Adrenal gland (tissue), 19 donors: ENCODE measurements at places on chromosomes 6 and 20. TPM values are rescaled to one million over a fixed set of nuclear protein-coding genes. Genes with fewer than 3 reads are reported as not detected.

- no peaks in the 10 kb centered on the region for H3K36me3 ChIP-seq
- DNase-seq = no peak
- no peaks in the 10 kb centered on the region for H3K4me1 ChIP-seq
- H3K4me3 ChIP-seq = no peak overlapping the region
- no peaks in the 10 kb centered on the region for H3K27me3 ChIP-seq
These were observed 35.6 kb downstream of the SUN5 start for GRCh38 chr20:32968478-32969241.

SLC17A2 gene
- total RNA-seq = not detected

ESR1 gene
- 9.4 TPM for total RNA-seq

FOXQ1 gene
- total RNA-seq = not detected

DNA sequence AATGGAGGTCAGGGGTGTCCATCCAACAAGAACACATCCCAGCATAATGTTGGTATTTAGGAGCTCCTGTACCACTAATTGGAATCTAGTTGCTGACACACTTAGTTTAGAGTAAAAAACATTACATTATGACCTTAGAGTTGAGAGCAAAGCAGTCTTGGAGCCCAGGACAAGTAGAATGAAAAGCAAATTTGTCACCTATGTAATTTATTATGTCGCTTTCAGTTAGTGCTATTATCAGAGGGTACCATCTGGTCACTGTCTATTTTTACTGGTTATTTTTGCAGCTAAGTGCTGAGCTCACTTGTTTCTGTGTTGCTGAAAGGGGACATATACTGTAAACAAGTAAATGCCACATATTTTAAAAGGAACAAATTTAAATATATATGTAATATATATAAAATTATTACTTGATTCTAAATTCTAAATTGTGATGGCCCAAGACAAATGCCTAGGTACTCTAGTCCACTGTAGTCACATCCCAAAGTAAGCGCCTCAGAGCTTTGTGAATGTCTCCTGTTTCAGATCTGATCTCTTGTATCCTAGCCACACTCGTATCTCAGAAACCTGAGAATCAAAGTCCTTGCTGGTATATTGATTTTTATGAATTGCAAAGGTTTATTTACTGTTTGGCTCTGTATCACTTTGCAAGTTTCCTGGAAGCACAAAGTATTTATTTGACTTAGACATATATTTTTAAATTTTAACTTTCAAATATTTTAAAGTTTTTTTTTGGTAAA is 148.6 kb upstream of the MAN1A1 start:
- no peaks in the 10 kb centered on the region for H3K36me3 ChIP-seq
- H3K27me3 ChIP-seq = no peaks in the 10 kb centered on the region
- H3K4me3 ChIP-seq = no peak overlapping the region
- no peak for DNase-seq
- H3K4me1 ChIP-seq = no peaks in the 10 kb centered on the region
- no peak overlapping the region for H3K27ac ChIP-seq

DNA sequence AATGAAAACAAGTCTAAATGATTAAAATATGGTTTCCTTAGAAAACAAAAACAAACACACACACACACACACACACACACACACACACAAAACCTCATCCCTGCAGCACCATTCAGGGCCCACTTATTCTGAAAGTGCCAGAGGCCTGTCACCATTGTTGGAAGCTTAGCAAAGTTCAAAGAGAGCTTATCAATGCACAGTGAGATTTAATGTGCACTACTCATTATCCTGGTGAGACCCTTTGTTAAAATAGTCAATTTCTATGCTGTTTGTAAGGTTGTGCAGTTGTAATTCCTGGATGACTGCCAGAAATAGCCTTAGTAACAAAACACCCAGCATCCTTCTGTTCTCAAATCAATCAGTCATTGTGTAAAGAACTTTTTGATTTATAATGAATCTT is 482.9 kb downstream of the GRIK2 start:
- no peaks in the 10 kb centered on the region for H3K4me1 ChIP-seq
- H3K27ac ChIP-seq = no peak overlapping the region
- no peak overlapping the region for H3K4me3 ChIP-seq
- DNase-seq = no peak
- no peaks in the 10 kb centered on the region for H3K27me3 ChIP-seq
- H3K36me3 ChIP-seq = no peaks in the 10 kb centered on the region

GRCh38 chr6:22899426-22899825 is 330.1 kb downstream of the HDGFL1 start:
- no peaks in the 10 kb centered on the region for H3K36me3 ChIP-seq
- no peaks in the 10 kb centered on the region for H3K27me3 ChIP-seq
- H3K27ac ChIP-seq = no peak overlapping the region
- H3K4me3 ChIP-seq = no peak overlapping the region
- no peak for DNase-seq
- H3K4me1 ChIP-seq = no peaks in the 10 kb centered on the region

DNA sequence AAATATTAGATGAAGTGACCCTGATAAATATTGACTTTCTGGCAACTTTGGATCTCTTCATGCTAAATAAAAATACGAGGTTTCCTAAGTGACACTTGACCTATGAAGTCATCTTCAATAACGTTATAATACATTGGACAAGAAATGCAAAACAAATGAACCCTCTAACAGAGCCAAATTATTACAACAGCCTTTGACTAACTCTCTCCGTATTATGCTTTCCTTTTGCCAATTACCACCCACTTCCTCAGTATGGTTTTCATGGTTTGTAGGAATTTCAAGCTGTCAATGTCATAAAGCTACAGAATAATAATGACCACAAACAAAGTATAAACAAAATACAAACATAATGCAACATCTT is 210.5 kb downstream of the MOXD1 start:
- no peak overlapping the region for H3K27ac ChIP-seq
- H3K4me3 ChIP-seq = no peak overlapping the region
- H3K36me3 ChIP-seq = no peaks in the 10 kb centered on the region

VNN1 gene
- total RNA-seq = 2.7 TPM

GRCh38 chr20:33707668-33708067 is 12.4 kb downstream of the PXMP4 start:
- no peak overlapping the region for H3K27ac ChIP-seq
- no peaks in the 10 kb centered on the region for H3K27me3 ChIP-seq
- H3K4me3 ChIP-seq = no peak overlapping the region
- no peaks in the 10 kb centered on the region for H3K36me3 ChIP-seq

- no peak overlapping the region for H3K27ac ChIP-seq
- H3K36me3 ChIP-seq = no peaks in the 10 kb centered on the region
- no peak for DNase-seq
- no peaks in the 10 kb centered on the region for H3K27me3 ChIP-seq
These were observed 858 bp downstream of the FAM83D start for GRCh38 chr20:38926934-38927616.

- no peak overlapping the region for H3K4me3 ChIP-seq
- no peak for DNase-seq
- peaks cover 6% of the 10 kb centered on the region for H3K4me1 ChIP-seq
- no peak overlapping the region for H3K27ac ChIP-seq
These were observed 118.6 kb downstream of the OGFRL1 start for GRCh38 chr6:71406865-71407860.

BTNL2 gene
- total RNA-seq = not detected

TNFRSF21 gene
- 13.7 TPM for total RNA-seq

ITPA gene
- 68.5 TPM for total RNA-seq

ANGPT4 gene
- 0.87 TPM for total RNA-seq

DNA sequence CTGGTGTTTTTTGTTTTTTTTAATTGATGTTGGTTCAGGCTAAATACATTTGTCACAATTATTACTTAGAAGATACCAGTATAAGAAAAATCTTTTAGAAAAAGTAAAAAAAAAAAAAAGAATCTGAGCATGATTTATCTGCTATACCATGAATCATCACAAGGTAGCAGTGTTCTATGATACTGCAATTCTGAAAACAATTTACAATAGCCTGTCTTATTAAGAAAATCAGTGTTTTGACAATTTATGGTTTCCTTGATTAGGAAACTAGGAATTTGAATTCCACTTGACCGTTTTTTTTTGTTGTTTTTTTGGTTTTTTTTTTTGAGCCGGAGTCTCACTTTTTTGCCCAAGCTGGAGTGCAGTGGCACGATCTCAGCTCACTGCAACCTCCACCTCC is 9.3 kb upstream of the MAK start:
- DNase-seq = no peak
- no peaks in the 10 kb centered on the region for H3K4me1 ChIP-seq
- H3K27me3 ChIP-seq = no peaks in the 10 kb centered on the region
- H3K27ac ChIP-seq = no peak overlapping the region

NKX2-4 gene
- not detected for total RNA-seq

- H3K4me1 ChIP-seq = peaks cover 10% of the 10 kb centered on the region
- no peak overlapping the region for H3K27ac ChIP-seq
- H3K4me3 ChIP-seq = no peak overlapping the region
- no peaks in the 10 kb centered on the region for H3K36me3 ChIP-seq
These were observed 70.9 kb downstream of the ATP9A start for GRCh38 chr20:51697096-51697826.

CITED2 gene
- 382 TPM for total RNA-seq

DNA sequence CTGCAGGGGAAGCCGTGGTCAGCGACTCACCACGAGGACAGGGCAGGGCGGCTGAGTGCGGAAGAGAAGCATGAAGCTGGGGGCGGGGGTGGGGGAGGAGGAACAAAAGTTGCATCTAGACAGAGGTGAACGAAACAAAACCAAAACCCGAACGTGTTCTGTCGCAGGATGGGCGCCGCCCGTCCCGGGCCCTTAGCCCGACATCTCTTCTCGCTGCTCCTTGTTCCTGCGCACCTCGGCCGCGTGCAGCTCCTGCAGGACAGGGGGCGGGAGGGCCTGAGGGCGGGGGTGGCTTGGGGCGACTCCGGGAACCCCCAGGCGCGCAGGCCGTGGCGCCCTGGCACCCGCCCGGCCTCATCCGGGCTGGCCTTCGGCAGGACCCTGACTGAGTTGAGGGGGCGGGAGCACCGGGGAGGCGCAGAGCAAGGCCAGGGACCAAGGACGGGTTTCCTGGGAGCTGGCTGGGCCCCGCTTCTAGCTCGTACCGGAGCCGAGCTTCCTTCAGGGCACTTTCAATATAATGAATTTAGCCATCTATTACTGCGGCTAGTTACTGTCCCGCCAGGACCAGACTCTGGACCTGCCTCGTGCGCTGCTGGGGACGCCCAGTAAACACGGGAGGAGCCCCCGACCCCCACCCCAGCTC is 12.0 kb downstream of the STMN3 start:
- peak overlapping the region; percentile 76 for H3K27ac ChIP-seq
- peak overlapping the region; percentile 67 for H3K4me3 ChIP-seq
- DNase-seq = peak; percentile 79

GRCh38 chr6:20038410-20039204 is 173.7 kb downstream of the MBOAT1 start:
- no peaks in the 10 kb centered on the region for H3K36me3 ChIP-seq
- DNase-seq = no peak
- H3K4me3 ChIP-seq = no peak overlapping the region
- H3K4me1 ChIP-seq = no peaks in the 10 kb centered on the region
- no peak overlapping the region for H3K27ac ChIP-seq
- no peaks in the 10 kb centered on the region for H3K27me3 ChIP-seq

RAET1G gene
- total RNA-seq = 9.1 TPM

GRCh38 chr6:132695773-132696172 is 18.1 kb downstream of the VNN1 start:
- no peaks in the 10 kb centered on the region for H3K27me3 ChIP-seq
- no peak overlapping the region for H3K27ac ChIP-seq
- H3K4me1 ChIP-seq = no peaks in the 10 kb centered on the region
- H3K4me3 ChIP-seq = no peak overlapping the region

DNA sequence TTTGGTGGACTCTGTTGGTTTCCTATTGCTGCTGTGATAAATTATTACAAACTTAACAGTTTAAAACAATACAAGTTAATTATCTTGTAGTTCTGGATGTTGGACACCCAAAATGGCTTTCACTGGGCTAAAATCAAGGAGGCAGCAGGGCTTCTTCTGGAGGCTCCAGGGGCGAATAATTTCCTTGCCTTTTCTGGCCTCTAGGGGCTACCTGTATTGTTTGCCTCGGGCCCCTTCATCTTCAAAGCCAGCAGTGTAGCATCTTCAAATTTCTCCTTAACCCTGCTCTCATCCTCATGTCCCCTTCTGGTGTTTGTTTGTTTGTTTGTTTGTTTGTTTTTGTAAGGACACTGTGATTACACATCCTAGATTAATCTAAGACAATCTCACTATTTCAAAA is 60.5 kb upstream of the ANKEF1 start:
- no peaks in the 10 kb centered on the region for H3K4me1 ChIP-seq
- no peak overlapping the region for H3K4me3 ChIP-seq
- no peak overlapping the region for H3K27ac ChIP-seq

- H3K4me3 ChIP-seq = no peak overlapping the region
- H3K4me1 ChIP-seq = peaks cover 70% of the 10 kb centered on the region
- DNase-seq = no peak
- H3K27ac ChIP-seq = peak overlapping the region; percentile 99
- H3K36me3 ChIP-seq = no peaks in the 10 kb centered on the region
- no peaks in the 10 kb centered on the region for H3K27me3 ChIP-seq
These were observed 1.1 kb downstream of the NT5DC1 start for GRCh38 chr6:116101790-116102189.

DNA sequence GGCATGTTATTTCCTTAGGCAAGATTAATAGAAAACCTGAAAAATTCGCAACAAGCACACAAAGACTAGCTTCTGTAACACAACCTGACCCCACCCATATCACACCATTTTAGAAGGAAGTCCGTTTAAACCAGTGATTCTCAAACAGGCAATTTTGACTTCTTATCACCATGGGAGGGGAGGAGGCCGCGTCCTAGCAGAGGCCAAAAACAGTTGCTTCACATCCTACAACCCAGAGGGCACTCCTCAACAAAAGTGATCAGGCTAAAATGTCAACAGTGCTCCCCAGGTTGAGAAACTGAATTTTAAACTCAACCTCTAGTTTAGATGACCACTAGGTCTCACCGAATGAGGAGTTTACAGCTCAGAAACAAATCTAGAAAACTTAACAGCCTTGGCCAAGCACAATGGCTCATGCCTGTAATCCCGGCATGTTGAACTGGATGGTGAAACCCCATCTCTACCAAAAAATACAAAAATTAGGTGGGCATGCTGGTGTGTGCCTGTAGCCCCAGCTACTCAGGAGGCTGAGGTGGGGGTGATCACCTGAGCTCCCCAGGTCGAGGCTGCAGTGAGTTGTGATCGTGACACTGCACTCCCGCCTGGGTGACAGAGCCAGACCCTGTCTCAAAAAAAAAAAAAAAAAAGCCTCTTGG is 3.4 kb downstream of the SNX5 start:
- no peak for DNase-seq
- H3K27me3 ChIP-seq = no peaks in the 10 kb centered on the region
- H3K27ac ChIP-seq = no peak overlapping the region
- no peak overlapping the region for H3K4me3 ChIP-seq
- H3K4me1 ChIP-seq = peaks cover 69% of the 10 kb centered on the region

DNA sequence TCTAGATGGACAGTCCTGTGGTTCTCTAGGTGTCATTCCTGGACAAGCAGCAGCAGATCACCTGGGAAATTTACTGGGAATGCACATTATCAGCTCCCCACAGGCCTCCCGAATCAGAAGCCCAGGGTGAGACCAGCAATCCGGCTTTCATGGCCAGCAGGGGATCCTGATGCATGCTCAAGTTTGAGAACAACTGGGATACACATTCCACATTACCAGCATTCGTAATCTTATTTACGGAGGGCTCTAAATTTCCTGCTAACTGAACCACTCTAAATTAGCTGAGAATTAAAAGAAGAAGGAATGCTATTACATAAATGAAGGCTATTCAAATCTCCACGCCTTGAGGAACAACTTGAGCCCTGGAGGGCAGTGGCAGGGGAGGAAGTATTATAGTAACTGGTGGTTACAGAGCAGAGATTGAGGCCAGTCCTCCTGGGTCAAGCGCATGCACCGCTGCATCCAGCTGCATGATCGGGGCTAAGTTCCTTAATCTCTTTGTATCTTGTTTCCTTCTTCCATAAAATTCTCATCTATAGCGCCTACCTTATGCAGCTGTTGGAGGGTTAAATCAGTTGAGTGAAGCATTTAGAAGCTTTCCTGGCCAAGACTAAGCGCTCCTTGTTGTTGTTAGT is 403.7 kb downstream of the CDH26 start:
- no peak for DNase-seq
- no peaks in the 10 kb centered on the region for H3K36me3 ChIP-seq
- no peak overlapping the region for H3K27ac ChIP-seq
- H3K4me3 ChIP-seq = no peak overlapping the region
- H3K27me3 ChIP-seq = no peaks in the 10 kb centered on the region
- H3K4me1 ChIP-seq = no peaks in the 10 kb centered on the region
